ENCODE measurements at places on chromosomes 1 and 21.

GRCh38 chr1:184821658-184822057 lies 67.0 kb upstream of the EDEM3 start:
- no peak for DNase-seq

DNA sequence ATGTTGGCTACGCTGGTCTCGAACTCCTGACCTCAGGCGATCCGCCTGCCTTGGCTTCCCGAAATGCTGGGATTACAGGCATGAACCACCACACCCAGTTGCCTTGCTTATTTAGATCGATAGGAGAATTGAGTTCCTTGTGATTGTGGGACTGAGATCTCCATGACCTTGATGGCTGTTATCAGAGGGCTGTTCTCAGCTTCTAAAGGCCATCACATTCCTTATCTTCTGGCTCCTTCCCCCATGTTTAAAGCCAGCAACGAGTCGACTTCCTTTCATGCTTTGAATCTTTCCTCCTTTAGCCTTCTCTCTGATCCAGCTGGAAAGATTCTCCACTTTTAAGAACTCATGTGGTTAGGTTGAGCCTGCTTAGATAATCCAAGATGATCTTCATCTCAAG lies 38.0 kb downstream of the CTH start:
- no peak for DNase-seq

- no peak for DNase-seq
Measured at GRCh38 chr1:89484092-89485038, 40.3 kb upstream of the LRRC8B start.

- no peak for DNase-seq
Measured at GRCh38 chr1:1053022-1053421, 21.1 kb downstream of the RNF223 start.

DNA sequence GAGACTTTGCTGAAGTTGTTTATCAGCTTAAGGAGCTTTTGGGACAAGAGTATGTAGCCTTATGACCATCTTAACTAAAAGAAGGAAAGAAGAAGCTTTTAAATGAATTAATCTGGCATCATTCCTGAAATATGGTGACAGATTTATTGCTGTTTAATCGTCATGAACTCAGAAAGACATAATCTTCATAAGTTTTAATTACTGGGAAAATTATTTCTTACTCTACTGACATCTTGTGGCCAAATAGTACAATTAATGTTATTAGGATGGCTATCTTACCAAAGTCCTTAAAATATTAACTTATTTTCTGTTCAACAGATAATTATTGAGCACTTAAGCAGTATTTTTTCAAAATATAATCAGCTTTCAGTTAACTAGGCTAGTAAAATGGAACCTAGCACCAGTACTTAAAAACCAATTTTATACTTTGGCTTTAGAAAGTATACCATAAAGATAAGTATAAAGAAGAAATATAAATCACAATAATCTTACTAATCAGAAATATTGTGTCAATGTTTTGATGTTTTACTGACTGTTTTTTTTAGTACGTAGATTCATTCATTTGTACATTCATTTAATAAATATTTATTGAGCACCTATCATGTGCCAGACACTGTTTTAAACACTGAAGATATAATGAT lies 34.7 kb upstream of the GPR25 start:
- DNase-seq: peak; percentile 4

- no peak for DNase-seq
Measured at GRCh38 chr1:22957066-22957465, 15.6 kb downstream of the LACTBL1 start.
